ENCODE measurements at places on chromosomes 3 and 15.

DNA sequence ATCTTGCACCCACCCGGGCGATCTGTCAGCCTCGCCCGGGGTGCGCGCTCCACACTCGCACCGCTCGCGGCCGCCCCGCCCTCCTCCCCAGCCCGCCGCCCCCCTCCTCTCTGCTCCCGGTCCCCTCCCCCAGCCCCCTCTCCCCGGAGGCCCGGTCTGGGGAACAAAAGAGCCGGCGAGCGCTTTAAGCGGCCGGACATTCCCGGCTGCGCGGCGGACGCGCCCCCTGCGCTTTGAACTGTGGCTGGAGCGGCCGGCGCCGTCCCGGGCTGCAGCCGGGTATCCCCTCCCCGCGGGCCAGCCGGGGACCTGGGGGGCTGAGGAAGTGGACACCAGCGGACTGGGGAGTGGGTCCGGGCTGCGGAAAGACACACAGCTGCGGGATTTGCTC lies at the start of gene IGDCC3:
TSS of gene IGDCC3 (minus strand) at position 27 of the 391 bp plus-strand sequence. CDS start 214 bp downstream, outside the sequence.
- peak; percentile 68 for DNase-seq

DNA sequence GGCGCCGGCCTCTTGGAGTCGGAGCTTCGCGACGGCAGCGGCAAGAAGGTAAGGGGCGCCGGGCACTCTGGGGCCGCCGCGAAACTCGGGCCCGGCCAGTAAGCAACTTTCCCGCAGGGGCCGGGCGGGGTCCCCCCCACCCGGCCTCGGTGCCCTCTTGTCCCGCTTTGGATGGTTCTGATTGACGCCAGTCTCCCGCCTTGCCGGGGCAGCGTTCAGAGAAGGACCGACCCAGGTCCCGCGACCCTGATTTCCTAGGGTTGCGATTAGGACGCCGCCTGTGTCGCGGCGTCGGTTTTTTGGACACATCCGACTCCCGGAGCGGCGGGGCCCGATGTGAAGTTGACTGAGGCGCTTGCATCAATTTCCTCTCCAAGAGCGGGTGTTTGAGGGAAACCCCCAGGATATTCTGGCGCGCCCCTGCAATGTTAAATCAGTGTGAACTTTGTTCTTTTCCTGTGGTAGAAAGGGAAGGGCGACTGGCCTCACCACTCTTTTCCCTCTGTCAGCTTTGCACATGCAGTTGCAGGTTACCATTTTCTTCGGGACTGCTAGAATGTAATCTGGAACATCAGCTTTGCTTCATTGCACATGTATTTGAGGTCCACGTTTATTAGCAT lies 755 bp downstream of the PDE8A start:
- peak; percentile 37 for DNase-seq

GRCh38 chr3:15758295-15758694 lies 39.5 kb downstream of the ANKRD28 start:
- DNase-seq: no peak

DNA sequence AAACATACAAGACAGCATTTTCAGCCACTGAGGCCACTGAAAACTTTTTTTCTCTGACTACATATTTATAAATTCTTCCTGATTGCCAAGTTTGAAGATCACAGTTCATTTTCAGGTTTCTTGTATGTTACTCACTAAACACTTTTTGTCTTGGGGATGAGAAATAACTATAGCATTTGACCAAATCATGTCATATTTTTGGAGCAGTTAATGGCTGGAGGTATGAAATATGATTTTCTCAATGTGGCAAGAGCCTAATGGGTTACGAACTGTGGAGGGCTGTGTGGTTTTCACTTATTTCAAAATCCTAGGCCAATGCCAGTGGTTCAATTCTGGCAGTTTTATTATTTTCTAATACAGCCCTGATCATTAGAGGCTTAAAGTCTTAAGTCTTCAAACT lies 64.4 kb downstream of the USP13 start:
- DNase-seq: no peak

GRCh38 chr15:23854912-23855659 lies 168.0 kb upstream of the NDN start:
- DNase-seq: no peak

GRCh38 chr3:184479426-184480126 lies 82.0 kb upstream of the EPHB3 start:
- no peak for DNase-seq

GRCh38 chr15:75508840-75509532 lies 57.5 kb upstream of the SIN3A start:
- DNase-seq: peak; percentile 6

DNA sequence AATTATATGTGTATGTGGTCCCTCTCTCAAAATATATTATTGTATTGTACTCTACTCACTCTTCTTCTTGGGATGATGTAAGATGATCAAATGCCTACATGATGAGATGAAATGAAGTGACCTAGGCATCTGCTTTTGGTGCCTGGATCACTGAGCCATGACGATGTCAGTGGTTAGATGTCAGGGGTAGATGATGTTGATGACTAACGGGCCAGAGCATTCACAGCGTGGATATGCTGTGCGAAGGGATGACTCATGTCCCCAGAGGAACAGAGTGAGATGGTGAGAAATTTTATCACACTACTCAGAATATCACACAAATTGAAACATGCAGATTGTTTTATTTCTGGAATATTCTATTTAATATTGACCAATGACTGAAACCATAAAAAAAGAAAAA lies 233.9 kb upstream of the CADM2 start:
- peak; percentile 42 for DNase-seq

DNA sequence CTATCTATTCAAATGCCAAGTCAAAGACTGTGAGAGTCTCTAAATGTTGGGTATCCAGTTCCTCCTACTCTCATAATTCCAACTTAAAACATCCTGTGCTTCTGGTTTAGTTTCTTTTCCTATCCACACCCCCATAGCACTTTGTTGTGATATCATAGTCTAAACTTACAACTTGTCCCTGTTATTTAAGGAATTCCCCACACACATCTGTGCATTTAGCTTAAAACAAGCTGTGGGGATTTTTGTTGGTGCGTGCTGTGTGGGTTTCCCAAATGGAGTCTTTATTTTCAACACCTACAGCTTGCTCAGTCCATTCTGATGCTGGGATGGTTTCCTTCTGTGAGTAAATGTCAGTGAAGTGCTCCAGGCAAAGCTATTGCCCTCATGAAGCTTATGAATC lies 167.3 kb downstream of the GMNC start:
- DNase-seq: no peak

GRCh38 chr3:67311440-67311839 lies 313.3 kb downstream of the KBTBD8 start:
- DNase-seq: no peak

DNA sequence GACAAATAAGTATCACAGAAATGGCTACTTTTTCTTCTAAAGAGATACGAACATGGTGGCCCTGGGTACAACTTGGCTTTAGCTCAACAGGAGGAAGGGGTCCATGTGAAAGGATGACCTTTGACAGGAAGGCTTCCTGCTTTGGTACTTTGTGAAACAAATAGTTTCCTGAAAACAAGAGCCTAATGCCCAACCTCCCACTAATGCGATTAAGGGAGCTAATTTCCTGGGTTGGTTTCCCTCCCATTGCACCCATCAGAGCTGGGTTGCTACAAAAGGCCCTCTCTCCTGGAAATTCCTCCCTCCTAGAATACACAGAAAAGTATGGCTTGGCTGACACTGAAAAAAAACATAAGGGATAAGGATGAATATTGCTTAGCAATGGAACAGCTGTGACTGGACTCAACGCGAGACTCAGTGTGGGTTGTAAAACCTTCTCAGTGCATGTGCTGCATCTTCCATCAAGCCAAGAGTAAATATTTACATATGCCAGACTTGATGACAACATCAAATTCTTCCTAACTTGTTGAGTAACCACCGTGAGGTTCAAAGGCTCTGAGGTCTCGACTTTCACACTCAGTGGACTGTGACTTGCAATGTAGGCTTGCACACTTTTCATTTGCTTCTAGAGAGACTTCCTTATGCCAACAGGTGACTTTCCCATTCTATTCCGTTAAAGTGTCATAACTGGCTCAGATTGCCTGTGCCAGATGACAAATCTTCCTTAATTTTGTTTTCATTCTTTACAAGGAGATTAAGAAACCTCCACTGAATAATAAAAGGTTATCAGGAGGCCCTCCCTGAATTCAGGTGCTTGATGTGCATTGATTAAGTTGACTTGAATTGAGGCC lies 60.1 kb downstream of the ADAMTS9 start:
- DNase-seq: no peak

- peak; percentile 22 for DNase-seq
Observed at GRCh38 chr15:100919481-100920405, 586 bp downstream of the LRRK1 start.

GRCh38 chr15:83499476-83499875 lies 52.3 kb downstream of the SH3GL3 start:
- no peak for DNase-seq

- DNase-seq: no peak
Observed at GRCh38 chr3:190435618-190436017, 14.1 kb downstream of the TMEM207 start.

DNA sequence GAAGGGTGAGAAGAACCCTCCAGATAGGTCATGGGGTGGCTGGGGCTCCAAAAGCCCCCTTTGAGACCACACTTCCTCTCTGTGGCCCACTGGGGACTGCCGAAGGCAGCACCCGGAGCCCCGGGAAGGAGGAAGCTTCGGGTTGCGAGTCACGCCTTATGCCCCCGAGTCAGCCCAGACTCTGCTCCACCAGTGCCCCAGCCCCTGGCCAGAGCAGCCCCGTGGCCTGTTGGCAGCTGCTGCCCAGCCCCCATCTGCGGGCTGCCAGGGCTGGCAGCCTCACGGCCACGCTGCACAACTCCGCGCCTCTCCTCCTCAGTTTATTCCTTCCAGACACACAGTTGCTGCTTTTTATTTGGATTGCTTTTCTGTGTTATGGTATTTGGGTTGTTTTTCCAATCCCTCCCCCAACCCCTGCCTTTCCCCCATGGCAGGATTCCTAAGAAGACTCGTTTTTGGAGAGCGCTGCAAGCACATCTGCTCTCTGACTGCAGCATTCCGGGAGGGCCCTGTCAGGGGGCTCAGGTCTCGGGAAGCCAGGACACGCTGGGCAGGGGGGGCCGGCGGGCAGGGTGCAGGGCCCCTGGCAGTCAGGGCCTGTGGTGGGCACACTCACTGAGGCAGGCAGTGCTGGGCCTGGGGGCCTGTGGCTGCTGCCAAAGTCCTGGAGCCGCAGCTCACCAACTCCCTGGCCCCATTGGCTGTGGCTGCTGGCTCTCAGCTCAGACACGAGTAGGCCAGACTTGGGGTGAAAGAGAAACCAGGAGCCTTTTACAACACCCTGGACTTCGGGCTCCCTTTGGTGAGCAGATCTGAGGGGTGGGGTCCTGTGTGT lies 20.2 kb downstream of the MAGEF1 start:
- DNase-seq: no peak

GRCh38 chr15:73986055-73986775 lies 5.9 kb downstream of the STOML1 start:
- no peak for DNase-seq

DNA sequence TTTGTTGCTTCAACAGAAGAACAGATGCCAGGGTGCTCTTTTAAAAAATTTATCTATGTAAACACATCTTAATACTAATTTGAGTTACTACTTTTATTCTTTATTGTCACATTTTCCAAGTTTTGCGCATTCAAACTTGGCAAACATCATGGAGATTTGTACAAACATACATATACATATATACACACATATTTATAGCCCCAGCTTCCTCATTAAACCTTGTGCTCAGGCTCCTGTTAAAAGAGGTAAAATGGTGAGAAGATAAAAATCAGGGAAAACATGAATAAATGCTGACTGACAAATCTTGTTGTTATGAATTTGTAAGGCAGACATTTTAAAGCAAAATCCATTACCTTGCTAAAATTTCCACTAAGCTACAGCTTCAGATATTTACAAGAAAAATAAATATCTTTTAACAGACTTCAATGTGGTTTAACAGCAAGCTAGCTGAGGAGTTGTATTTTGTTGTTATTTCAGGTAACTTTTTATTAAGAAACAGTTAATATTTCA lies 27.1 kb downstream of the CDV3 start:
- DNase-seq: no peak

DNA sequence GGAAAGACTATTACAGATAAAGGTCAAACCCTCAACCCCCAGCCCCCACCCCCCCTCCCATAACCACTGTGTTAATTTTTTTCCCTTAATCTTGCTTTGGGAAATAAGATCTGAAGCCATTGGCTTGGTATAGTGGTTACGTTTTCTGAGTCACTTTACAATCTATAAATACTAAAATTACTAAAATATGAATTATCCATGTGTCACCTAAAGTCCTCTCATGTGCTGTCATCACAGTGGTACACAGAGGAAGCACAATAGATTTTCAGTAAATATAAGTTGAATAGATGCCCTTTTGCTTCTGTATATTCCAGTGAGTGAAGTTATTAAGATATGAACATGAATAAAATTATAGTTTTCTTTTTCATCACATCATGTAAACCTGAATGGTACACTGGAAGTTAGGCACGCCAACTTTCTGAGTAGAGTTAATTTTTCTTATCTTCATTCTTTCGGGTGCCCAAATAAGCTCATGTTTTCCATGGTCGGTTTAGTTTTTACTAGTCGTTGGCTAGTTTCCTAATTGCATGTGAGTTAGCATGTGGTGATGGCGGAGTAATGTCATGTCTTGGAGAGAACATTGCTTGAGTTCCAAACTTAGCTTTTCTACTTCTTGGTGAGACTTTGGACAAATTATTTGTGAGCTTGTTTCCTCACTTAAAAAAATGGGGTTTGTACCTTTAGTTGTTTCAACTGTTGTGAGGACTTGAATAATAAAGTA lies 11.5 kb downstream of the PPP4R2 start:
- no peak for DNase-seq

DNA sequence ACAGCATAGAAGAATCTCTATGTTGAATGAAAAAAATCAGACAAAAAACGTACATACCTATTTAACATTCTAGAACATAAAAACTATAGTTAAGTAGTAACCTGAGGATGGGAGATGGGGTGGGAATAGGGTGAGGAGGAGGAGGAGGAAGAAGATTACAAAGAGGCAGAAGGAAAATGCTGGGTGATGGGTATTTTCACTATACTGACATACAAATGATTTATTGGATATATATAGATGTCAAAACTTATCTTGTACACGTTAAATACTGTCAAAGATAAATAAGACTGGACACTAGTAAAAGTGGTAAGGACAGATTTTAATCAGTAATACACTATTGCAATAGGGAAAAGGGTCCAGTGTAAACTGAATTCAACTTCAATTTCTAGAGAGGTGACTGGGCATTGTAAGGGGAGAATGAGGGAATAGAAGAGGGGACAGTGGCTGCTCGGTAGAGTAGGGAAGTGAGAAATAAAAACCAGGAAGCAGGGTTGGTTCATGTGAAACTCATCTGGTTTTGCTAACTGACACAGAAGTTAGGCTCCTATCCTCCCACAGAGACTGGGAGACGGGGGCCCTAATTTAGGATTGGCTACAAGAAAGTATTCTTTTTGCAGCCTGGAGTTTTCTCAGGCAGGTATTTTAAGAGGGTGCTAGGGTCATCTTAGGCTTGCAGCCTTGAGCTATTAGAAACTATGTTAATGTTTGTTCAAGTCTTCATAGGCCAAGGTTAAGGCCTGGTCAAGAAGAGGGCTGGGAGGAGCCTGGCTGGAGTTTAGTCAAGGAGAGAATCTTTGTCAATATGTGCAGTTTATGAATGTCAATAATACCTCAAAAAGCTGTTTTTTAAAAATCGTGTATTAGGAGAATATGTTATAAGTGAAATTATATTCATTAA lies 15.0 kb upstream of the C15orf61 start:
- DNase-seq: no peak

All from NCI-H69 (cell line).